Stimulated activated CD4-positive, alpha-beta T cell treated with anti-CD3 and anti-CD28 coated beads, Interleukin-1b, Interleukin-23, amount 100 ng/mL, for 1 hour (primary cell): ENCODE measurements at places on chromosomes 5 and 9.

DNA sequence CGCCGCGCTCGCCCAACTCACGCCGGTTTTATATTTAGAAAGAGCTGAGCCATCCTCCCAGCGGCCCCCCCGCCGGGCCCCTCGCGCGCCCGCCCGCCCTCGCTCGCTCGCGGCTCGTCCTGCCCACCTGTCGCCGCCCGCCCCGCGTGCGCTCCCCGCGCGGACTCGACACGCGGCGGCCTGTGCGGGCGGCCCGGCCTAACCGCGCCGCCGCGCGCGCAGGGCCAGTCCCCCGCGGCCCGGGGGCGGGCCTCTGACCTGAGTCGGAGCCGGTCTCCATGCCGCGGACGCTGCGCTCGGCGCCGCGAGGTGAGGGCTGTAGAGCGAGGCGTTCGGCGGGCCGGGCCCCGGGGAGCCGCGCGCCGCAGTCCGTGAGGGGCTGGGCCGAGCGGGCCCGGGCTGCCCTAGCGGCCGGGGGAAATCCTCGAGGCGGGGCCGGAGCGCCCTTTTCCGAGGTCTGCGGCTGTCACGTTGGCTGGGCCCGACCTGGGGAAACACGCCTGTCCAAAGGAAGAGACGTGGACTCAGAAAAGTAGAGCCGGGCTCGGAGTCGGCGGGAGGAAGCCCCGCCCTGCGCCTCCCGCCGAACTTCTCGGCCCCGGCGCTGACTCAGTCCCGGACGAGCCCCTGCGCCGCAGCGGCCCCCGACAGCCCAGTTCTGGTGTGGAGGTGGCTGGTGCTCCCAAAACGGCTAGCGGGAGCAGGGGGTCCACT is at the start of gene ECPAS:
TSS of gene ECPAS (minus strand) at position 526 of the 714 bp plus-strand sequence. CDS start 11,465 bp downstream, outside the sequence.
- peak; percentile 35 for DNase-seq

- DNase-seq = no peak
Observed at GRCh38 chr5:41122459-41122858, 51.3 kb upstream of the MROH2B start.

DNA sequence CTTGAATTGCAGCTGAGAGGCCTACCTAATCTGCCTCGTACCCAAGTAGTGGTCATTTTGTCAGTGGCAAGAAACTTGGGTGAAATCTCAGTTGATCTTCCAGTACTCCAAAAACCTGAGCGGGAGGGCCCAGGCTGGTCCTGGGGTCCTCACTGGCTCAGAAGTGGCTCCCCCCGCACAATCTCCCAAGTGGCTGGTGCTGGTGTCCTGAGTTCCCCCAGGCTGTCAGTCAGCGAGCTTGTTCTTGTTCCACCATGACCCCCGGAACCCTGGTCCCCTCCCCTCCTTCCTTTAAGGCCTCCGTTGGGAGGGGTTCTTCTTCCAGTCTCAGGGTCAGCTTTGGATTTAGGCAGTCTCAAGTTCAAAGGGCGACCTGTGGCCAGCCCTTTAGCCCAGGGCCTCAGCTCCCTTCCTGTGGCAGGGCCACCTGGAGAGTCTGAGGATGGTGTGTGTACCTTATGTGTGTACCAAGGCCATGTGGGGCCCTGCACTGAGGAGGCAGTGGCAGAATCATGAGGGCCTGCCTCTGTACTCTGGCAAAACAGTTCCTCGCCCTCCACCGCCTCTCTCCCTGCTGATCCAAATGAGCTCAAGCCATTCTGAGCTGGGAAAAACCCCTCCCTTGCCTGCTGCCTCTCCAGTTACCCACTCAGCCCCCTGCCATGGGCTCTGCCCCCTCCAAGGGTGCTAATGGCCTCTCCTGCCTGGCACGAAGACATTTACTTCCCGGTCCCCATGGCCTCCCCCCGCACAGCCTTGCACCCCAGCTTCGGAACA is 4.5 kb upstream of the DBN1 start:
- DNase-seq = no peak

DNA sequence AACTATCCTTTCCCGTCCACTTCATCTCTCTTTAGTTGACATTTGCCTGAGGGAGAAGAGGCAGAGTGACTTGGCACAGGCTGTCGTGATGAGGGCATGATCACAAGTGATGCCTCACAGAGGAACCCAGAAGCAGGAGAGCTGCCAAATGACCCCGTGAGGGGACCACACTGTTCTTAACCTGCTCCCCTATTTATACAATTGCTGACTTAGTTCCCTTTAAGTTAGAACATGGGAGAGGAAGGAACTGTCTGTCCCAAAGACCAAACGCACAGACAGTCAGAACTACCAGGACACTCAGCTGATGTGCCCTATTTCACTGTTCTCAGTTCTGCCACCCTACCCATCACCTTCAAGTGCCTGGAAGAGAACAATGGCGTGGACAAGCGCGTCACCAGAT is 73.7 kb downstream of the SLC1A3 start:
- no peak for DNase-seq

DNA sequence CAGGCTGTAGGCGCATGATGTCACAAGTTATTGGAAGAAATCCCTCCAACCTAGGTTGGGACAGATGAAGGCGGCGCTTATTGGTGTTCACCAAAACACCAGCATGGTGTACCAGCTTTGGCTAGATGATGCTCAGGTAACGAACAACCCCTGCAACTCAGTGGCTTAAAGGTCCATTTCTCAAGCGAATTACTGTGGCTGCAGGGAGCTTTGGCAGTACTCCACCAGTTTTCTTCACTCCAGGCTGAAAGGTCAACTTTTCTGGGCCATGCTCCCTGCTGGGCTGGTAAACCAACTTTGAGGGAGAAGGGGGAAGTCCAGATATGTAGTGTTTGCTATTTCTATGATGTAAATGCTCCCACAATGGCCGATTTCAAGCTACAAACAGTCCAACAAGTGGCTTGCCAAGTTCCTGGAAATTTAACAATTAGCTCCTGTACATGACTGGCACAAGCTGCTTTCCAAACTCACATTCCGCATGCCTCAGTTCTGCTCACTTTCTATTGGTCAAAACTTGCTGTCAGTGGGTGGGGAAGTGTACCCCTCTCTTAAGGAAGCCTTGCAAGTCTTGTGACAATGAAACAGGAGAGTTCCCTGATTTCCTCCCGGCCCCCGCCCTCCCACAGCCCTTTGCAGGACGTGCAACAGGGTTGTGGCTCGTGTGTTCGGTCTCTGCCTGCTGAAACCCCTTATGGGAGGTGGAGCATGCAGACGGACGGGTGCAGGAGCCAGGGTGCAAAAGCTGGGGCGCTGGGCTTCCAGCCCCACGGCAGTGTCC is 588 bp upstream of the ZBED3 start:
- no peak for DNase-seq

DNA sequence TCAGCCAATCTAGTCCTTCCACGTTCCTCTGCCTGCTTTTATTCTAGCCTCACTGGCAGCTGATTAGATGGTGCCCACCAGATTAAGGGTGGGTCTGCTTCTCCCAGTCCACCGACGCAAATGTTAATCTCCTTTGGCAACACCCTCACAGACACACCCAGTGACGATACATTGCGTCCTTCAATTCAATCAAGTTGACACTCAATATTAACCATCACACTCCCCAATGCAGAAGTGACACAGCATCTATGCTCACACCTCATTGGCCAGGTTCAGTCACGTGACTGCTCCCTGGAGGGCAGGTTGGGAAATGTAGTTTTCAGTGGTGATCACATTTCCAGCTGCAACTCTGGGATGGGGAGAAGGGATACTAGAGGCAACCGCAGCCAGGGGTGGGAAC is 13.0 kb downstream of the SUSD3 start:
- no peak for DNase-seq

DNA sequence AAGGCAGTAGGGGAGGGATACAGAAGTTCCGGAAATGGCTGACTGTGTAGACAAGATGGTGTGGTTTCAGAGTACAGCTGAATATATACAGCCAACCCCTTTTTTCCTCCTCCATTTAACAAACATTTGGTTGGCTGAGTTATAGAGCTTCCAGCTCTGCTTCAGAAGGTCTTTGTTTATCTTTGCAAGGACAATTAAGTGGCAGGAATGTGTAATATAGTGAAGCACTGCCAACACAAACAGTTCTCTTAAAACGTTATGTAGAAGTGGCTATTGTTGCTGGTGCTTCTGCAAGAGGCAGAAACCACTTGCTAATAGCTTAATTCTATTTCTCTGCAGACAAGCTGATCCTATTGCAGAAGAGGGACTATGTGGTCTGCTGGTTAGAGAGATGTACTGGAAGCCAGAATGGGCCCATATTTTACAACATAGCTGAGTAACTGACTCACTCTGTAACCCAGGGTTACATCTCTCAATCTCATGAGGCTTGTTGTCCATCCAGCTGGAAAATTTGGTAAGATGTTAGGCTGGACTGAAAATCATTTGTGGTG is 62.7 kb upstream of the OSMR start:
- DNase-seq = no peak

GRCh38 chr5:67173959-67174358 is 22.6 kb downstream of the CD180 start:
- DNase-seq = no peak

DNA sequence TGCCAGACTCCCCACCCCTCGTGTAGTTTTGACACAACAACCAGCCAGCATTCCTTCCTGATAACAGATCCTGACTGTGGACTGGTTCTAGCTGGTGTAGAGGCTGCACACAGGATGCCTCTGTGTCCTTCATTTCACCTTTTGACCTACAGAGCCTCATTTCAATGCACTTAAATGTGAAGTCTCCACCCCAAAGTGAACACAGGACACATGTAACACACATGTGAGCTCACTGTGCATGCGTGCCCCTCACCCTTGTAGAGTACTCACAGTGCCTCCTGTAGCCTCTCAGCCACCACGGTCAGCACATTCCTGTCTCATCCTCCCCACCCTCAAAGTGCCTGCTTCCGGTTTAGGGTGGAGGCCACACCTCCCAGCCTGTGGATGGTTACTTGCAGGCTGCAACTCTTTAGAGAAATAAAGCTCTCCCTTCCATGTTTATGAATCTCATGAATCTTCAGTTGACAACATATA is 11.6 kb upstream of the NKD2 start:
- DNase-seq = no peak

DNA sequence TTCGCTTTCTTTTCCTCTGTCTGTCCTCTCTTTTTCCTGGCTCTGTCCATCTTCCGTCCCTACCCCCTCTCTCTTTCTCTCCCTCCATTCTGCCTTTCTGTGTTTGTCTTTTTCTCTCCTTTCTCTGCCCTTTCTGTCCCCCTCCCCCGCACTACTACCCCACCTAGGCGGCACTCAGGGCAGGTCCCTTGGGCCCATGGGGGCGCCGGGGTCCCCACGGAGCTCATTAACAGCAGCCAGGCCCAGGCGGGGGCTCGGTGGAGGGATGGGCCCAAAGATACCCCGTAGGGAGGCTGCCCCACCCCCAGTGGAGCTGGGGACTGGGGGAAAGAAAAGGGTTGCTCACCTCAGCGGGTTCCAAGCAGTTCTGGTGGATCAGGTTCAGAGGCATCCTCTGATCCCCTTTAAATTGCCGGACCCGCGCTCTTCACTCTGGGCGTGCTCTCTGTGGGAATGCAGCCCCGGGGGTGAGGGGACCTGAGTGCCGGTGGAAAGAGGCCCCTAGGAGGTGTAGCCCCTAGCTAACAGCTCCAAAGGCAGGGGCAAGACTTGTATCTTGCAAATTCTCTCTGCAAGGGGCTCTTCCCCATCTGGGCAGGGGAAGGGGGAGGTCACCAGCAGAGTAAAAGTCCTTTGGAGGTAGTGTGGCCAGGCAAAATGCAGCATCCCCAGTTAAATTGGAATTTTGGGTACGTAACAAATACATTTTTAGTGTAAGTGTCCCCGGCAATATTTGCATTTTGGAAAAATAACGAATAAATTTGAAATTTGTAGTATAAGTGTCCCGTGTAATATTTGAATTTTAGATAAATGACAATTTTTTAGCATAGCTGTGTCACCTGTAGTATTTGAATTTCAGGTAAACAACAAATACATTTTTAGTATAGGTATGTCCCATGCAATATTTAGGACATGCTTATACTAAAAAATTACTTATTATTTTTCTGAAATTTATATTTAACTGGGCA is 7.4 kb downstream of the LHX2 start:
- no peak for DNase-seq

- DNase-seq = no peak
Observed at GRCh38 chr5:109721741-109722140, 32.0 kb downstream of the MAN2A1 start.

DNA sequence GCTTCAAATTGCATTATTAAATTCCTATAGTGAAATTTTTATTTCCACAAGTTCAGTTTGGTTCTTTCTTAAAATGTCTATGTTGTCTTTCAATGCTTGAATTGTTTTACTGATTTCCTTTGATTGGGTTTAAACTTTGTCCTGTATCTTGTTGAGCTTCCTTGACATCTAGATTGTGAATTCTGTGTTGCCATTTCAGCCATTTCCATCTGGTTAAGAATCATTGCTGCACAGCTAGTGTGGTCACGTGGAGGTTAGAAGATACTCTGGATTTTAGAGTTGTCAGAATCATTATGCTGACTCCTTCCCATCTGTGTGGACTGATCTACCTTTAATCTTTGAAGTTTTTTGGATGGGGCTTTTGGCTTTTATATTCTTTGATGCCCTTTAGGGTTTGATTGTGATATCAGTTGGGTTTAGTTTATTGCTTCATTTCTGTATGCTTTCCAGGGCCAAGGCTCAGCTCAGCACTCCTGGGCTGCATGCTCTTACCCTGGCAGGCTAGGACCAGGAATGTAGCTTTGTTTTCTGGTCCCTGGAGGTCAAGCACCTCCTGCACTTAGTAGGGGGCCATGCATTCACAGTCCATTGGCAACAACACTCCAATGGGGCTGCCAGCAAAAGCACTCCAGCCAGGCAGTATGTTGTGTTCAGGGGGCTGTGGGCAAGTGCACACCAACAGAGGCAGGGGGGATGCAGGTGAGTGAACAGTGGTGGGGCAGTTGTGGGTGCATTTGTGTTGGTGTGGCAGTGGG is 141.4 kb downstream of the PRR16 start:
- DNase-seq = no peak

GRCh38 chr9:90861826-90862740 is 60.5 kb downstream of the SYK start:
- DNase-seq = no peak

DNA sequence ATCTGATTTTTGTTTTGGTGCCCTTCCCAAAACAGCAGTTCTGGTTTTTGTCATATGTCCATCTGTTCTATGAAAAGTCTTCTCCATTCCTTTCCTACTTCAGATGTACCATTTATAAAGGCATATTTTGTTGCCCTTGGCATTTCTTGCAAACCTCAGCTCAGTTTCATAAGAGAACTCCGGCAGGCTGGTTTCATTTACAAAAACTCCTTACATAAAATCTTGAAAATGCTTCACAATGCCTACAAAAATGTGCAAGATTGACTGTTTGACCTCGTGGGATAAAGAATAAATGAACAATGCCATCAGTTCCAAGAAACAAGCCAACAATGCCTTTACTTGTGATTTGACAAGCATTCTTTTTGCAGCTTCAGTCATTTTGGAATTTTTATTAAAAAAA is 39.1 kb upstream of the CTNNAL1 start:
- DNase-seq = no peak
